Coronary artery (tissue), 2 donors: ENCODE measurements at places on chromosomes 12 and 14.

- DNase-seq = no peak
Measured at GRCh38 chr12:124804011-124804621, 59.5 kb downstream of the SCARB1 start.

DNA sequence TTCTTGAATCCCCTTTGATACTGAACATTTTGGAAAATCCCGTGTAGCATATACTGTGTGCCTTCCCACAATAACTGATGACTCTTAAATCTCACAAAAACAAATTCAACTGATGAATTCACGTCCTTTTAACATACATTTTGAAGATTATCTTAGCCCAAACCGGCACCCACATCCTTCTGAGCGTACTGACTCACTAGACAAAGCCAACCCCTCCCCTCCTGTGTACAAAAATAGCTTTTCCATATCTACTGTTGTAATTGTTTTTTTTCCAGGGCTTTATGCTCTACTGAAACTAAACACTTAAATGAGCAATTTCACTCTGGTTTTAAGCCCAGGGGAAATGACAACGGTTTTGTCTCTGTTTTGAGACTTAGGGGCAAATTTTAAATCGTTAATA lies 109.4 kb upstream of the ATF7IP start:
- DNase-seq = no peak

GRCh38 chr12:57224973-57225679 lies 4.4 kb upstream of the SHMT2 start:
- DNase-seq = no peak

- DNase-seq = no peak
Measured at GRCh38 chr14:28756884-28757570, 9.6 kb upstream of the FOXG1 start.

GRCh38 chr12:65902500-65902899 lies 78.2 kb downstream of the HMGA2 start:
- DNase-seq = no peak

- DNase-seq = no peak
Measured at GRCh38 chr12:15558915-15559528, 230.2 kb downstream of the EPS8 start.

DNA sequence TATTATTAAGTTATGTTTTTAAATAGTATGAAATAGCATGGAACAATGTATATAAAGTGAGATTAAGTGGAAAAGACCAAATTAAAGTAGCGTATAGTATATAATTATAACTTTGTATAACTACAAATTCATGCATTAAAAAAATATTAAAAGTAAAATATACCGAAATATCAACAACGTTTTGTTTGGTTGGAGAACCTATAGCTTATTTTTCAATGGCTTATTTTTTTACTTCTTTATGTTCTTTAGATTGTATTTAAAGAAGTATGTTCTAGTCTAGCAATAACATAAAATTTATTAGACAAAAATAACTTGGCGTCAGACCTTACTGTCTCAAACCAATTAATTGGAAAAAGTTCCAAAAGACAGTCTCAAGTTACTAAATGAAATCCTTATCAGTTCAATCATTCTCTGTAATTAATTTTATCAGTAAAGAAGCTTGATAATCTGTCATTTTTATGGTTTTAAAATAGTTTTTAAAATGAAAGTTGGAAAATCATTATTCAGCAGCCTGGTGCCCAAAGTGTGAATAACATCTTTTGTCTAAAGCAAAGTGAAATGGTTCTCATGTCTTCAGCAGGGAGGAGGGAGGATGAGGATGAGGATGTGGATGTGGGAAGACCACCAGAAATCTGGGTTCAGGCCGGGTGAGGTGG lies 46.7 kb downstream of the IRAK3 start:
- no peak for DNase-seq

DNA sequence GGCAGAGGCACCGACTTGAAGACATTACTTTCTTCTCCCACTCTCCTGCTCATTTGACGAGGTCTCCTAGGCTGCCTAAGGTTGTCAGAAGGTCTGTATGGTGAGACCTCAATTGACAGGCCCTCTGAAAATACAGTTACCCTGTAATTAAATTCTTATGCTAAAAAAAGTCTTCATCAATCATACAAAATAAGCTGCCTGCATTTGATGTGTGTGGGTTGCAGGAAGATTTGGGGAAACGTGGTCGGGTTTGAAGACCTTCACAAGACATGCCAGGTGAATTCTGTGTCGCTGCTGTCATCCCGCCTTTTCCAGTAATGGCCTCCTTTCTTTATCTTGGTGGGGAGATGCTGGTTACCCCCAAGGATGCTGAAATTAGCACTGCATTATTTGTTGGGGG lies 299.4 kb downstream of the CACNA1C start:
- peak; percentile 22 for DNase-seq

GRCh38 chr14:97930166-97930565 lies 1133.0 kb downstream of the VRK1 start:
- DNase-seq = no peak

- DNase-seq = no peak
Measured at GRCh38 chr12:23758608-23759007, 190.9 kb downstream of the SOX5 start.

- no peak for DNase-seq
Measured at GRCh38 chr12:120257041-120257821, 8.3 kb downstream of the PXN start.

GRCh38 chr12:18965203-18965602 lies 164.3 kb upstream of the PLEKHA5 start:
- no peak for DNase-seq

- DNase-seq = no peak
Measured at GRCh38 chr12:109131154-109132050, 15.0 kb downstream of the ACACB start.

DNA sequence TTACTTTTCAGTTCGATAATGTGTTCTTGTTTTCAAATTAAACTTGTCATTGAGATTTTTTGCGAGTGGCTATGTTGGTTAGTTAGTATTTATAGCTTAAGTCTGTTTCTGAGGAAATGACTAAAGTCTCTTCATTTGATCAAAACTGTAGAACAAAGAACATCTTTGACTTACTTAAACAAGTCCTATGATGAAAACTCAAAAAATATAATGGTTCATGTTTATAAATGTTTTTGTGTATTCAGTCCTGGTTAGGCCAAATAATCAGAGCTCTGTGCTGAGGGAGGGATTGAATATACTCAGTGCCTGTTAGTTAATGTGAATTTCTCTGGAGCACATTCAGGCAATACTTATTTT lies 51.7 kb downstream of the PPFIBP1 start:
- no peak for DNase-seq

DNA sequence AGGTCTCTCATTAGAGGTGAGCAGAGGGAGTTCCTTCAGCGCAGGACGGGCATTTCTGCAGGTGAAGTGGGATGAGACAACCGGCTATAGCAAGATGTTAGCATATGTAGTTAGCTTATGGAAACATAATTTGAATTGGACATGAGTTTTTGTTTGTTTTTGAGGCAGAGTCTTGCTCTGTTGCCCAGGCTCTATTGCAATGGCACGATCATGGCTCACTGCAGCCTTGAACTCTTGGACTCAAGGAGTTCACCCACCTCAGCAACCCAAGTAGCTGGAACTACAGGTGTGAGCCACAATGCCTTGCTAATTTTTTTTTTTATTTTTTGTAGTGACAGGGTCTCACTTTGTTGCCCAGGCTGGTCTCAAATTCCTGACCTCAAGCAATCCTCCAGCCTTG lies 69.2 kb downstream of the RCOR1 start:
- no peak for DNase-seq

- DNase-seq = no peak
Measured at GRCh38 chr12:51190820-51191219, 17.9 kb upstream of the TFCP2 start.

GRCh38 chr12:31929027-31929526 lies 30.1 kb upstream of the RESF1 start:
- no peak for DNase-seq

- DNase-seq = no peak
Measured at GRCh38 chr12:52264435-52264825, 10.0 kb upstream of the KRT86 start.

DNA sequence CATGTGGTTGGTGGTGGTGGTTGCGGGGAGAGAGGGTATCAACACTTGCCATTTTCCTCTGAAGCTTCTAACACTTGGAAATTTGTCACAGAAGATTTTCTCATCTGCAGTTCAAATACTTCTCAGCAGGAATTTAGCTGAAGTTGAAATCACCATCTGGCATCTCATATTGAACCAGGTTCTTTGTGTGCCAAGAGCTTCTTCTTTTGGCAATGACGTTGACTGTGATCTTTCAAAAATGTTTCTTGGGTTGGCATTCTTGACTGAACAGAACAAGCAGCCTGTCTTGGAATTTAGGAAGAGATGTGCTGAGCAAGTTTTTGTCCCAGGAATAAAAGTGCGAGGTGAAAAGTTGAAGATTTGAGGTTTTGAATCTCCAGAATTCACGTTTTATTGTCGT lies 8.7 kb upstream of the NIN start:
- no peak for DNase-seq

DNA sequence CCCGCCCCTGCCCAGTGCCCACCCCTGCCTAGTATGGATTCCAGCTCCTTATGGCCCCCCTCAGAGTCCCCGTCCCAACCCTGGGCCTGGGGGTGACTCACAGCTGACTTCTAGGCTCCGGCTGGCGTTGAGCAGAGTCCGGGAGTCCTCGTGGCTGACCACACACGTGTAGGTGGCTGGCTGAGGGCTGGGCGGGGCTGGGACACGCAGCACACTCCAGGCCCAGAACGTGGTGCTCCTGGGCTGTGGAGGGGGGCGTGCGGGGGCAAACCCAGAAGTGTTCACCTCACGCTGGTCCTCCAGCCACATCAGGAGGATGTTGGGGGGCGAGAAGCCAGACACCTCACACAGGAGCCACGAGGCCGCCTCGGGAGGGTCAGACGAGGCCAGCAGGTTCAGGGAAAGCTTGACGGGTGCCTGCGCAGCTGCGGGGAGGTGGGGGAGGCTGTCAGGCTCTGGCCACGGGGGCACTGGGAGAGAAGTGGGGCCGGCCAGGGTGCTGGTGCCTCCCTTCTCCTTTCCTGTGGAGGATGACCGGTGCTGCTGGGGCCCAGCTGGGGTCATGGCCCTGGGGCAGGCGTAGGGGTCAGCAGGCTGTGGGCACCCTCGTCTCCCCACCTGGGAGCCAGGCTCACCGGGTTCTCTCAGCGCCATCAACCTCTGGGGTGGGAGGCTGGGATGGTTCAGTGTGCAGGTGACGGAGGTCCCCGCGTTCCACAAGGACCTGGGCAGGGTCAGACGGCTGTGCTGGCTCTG lies 314.1 kb downstream of the TMEM121 start:
- DNase-seq = peak; percentile 52

DNA sequence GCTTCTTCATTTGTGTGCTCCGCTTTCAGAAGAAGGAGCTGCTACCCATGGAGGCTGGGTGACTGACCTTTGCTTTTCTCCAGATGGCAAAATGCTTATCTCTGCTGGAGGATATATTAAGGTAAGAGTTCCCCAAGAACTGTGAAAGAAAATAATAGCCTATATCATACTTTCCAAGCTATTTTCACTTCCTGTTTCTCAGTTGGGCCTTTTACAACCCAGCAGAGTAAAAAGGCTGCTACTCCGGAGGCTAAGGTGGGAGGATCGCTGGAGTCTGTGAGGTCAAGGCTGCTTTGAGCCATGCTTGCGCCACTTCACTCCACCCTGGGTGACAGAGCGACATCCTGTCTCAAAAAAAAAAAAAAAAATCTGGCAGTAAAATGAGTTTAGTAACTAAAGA lies 82.1 kb downstream of the APAF1 start:
- DNase-seq = no peak

DNA sequence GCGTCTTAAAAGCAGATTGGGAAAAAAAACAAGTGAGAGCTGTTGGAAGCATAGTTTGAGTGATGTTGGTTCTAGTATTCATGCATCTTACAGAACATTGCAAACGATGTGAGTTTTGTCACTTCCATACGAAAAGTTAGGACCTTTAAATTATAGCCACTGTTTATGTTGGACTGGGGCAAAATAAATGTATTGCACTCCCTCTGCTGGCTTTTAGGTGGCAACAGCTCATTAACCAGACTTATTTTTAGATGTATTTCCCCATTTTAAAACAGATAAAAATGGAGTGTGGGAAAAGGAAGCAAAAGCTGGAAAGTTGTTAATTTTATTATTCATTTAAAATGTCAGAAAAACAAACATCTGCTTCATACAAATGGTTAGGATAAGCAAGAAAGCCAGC lies 111.9 kb downstream of the LGR5 start:
- no peak for DNase-seq

DNA sequence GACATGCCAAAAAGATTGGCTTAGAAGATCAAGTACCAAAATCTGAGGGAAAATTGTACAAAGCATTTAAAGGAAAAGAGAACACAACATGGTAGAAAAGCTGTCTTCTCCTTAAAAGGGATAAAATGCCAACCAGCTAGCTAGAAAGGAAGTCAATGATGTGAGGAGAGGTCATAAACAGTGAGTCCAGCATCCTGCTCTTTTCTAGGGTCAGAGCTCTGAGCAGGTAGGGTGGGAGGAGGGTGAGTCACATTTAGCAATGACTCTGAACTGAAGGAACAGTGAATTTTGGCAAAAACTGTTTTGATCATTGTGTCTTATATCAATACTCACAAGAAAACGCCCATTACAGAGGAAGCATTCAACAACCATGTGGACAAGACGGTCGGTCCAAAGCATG lies 322.3 kb downstream of the DAD1 start:
- DNase-seq = no peak

DNA sequence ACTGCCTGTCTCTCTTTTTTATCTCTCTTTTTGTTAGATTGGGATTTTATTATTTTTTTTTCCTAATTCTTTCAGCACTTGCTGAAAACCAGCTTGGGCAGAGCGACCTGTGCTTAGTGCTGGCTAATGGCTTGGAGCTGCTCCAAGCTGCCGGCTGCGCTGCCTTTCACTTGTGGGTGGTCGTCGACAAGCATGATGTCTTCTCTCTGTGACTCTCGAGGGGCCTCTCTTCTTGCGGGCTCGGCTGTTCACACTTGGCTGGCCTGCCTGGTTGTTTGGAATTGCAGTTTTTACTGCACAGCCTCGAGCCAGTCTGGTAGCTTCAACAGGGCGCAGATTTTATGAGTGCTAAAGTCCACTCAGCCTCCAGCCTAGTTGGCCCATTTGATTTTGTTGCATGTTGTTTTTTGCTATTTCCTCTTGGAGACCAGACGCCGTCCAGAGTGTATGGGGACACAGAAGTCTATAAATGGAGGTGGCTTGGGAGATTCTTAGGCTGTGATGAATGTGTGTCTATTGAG lies 18.6 kb downstream of the TPCN1 start:
- DNase-seq = no peak

DNA sequence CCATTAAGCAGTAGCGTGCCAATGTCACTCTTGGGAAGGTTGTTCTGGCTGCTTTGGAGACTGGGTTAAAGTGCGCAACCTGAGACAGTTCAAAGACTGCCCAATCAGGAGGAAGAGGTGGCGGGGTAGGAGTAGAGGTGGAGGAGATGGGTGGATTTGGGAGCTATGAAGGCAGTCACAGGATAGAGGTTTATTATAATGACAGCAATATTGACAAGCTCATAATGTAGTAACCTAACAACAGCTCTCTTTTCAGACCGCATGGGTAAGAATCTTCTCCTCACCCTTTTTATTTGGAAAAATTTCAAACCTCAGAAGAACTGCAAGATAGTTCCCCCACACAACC lies 5.3 kb upstream of the PSMD9 start:
- DNase-seq = no peak

- DNase-seq = no peak
Measured at GRCh38 chr12:108333898-108334699, 5.0 kb downstream of the CMKLR1 start.
